ENCODE measurements at places on chromosomes 2 and 18. TPM values are rescaled to one million over a fixed set of nuclear protein-coding genes. Genes with fewer than 3 reads are reported as not detected.

DNA sequence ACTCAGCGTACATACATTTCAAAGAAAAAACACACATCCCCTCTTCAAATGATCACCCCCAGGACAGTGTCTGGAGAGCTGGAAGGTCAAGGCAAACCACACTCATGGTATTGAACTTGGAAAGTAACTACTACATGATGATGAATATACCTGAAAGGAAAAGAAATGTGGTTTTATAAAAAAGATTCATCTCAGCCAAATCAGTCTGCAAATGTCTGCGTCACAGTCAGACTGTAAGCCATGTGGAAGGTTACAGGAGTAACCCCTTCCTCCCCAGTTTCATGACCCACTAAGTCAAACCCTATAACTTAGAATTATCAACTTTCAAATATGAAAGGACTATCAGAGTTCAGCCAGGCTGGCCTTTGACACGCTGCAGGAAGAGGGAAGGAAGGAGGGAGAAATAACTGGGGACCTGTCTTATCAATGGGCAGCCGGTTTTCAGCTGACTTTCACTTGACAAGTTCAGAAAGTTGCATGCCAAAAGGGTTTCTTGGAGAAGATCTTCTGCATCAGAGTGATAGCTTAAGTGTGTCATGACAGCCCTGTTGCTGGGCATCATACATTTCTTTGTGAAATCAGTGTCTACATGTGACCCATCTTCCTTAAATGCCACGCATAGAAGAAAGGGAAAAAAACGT is 7.0 kb upstream of the BMP10 start:
- ATAC-seq: no peak

GRCh38 chr18:34866739-34867138 is 156.6 kb downstream of the DTNA start:
- ATAC-seq: no peak

GRCh38 chr18:25416374-25416773 is 64.4 kb upstream of the ZNF521 start:
- no peak for ATAC-seq

DNA sequence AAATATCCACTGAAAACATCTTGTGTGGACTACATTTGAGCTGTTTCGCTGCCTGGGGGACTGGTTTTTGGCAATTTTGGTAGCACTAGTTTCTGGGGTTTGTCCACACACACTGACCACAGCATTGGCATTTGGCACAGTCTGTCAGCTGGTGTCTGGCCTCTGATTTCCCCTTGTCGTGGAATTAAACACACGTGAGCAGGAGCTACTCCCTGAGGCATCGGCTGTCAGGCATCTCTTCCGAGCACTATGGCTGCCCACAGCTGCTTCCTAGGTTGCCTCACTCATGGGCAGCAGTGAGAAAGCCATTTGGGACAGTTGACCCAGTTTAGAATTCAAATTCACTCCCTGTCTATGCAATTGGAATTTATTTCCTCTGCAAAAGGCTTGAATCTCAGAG is 46.8 kb upstream of the FZD5 start:
- ATAC-seq: no peak

GRCh38 chr18:74286106-74286855 is 5.5 kb downstream of the CYB5A start:
- no peak for ATAC-seq

DNA sequence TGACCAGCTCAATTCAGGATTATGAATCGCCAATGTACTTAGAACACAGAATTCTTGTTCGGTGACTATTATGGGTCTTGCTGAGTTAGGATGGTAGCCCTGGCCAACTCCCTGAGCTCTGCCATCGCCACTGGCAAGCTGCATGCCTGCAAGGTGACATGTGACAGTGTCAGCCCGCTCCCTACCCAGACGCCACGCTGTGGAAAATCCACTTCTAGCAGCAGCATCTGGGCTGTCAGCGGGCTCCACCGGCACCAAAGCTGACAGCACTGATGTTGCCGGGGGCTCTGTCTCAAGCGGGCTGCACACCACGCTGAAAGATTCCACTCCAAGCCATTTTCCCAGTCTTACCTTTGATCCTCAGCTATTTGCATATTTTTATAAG is 100.7 kb downstream of the MYT1L start:
- no peak for ATAC-seq

GRCh38 chr18:3782901-3783300 is 332.9 kb downstream of the TGIF1 start:
- ATAC-seq: no peak

DNA sequence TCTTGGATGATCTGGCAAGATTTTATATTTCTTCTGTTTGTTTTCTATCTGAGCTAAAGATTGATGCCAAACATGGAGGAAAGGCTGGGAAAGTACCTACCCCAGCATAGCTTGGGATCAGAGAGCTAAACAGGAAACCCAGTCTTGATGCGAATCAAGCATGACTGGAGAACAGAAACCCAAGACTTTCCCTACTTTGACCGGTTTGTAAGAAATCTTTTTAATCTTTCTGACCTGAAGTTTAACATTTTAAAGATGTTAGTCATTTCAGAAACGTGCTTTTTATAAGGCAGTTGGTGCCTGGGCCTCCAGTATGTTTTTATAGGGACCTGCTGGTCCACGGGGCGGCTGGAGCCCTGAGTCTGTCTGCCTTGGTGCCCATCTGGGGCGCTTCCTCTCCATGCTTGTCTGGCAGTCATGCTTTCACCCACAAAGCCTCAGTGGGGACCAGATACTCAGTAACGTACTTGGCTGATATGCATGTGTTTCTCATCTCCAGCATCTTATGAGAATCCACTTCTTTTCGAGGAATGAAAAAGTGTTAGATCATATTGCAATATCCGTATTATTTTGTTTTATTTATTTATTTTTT is 266.5 kb downstream of the PTGR3 start:
- peak; percentile 93 for ATAC-seq

DNA sequence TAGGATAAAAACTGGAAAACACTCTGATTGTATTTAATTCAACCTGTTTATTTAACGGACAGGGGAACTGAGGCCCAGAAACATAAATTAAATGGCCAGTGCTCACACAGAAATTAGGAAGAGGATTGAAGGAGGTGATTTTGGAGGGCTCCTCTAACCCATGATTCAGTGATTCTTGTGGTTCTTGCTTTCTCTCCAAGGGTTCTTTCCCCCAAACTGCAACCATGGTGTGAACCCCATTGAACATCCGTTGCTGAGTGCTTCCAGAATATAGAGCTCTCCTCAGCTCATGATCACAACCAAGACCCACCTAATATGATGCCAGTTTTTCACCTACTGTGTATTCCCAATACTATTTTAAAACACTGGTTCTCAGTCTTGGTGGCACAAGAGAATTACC is 41.4 kb downstream of the BMP10 start:
- ATAC-seq: peak; percentile 10

- no peak for ATAC-seq
Measured at GRCh38 chr2:75432761-75433361, 127.9 kb downstream of the EVA1A start.

- no peak for ATAC-seq
Measured at GRCh38 chr2:107589079-107589491, 237.6 kb upstream of the RGPD4 start.

GRCh38 chr2:137252934-137253333 is 487.6 kb downstream of the THSD7B start:
- no peak for ATAC-seq

- ATAC-seq: peak; percentile 13
Measured at GRCh38 chr2:215749092-215749957, 264.0 kb downstream of the MREG start.

DNA sequence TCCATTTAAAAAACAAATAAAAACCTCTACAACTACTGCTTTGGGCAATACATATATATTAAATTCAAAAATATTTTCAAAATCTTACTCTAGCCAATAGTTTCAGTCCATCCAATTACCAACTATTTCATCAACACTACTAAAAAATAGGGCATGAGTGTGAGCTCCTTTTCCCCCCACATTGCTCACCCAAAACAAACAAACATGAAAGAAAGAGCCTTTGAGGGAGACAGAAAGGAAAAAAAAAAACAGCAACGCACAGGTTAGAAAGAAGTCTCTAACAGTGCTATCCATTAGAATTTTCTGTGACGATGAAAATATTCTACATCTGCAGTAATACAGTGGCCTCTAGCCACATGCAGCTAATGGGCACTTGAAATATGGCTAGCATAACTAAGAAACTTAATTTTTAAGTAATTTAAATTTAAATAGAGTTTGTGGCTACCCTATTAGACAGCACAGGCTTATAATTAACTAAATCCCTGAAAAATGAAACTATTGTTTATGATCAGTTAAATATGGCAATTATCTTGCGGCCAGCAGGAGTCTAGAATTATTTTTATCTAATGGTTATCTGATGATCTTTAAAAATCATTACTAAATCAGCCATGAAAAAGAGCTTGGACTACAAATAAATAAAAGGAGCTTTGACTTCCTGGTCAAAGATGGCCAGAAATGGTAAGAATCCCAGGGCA is 59.2 kb downstream of the RBMS1 start:
- no peak for ATAC-seq

- no peak for ATAC-seq
Measured at GRCh38 chr2:3483227-3483985, 35.9 kb downstream of the ADI1 start.

GRCh38 chr18:8283891-8284585 is 325.2 kb upstream of the RAB12 start:
- ATAC-seq: no peak

DNA sequence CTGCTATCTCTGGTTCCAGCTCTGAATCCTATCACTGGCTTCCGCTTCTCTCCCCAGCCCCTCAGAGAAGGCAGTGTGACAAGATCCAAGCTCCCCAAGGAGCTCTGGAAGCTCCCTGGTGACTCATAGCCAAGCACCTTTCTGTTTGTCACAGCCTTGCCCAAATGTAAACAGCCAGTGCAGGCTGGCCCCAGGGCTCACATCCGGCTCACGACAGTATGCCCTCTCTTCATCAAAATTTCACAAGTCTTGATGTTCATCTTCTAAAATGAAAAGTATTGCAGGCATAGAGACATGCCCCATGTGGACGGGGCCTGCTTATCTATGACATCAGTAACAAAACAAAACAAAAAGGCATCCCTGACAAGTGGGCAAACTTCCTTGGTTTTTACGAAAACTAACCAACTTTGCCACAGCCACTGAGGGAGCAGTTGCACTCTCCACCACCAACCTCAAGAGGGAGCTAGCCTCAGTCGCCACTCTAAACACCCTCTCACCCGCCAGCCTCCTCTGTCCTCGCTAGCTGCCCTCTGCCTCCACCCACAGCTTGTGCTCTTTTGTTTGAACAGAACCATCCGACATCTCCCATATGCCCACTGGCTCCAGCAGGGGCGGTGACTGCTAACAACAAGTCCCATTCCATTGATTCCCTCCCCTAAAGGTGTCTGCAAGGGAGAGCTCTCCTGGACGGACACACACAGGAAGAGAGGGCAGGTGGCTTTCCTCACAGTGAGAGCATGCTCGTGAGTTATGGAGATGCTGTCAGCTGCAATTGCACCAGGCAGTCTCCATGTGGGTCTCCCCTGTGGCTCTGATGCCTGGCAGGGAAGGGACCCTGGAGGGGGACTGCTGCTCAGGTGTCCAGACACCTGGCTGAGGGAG is 71.0 kb upstream of the DAPL1 start:
- ATAC-seq: no peak

GRCh38 chr2:72127401-72128058 is 20.1 kb downstream of the CYP26B1 start:
- no peak for ATAC-seq

- no peak for ATAC-seq
Measured at GRCh38 chr2:11914455-11914854, 168.0 kb downstream of the LPIN1 start.

DNA sequence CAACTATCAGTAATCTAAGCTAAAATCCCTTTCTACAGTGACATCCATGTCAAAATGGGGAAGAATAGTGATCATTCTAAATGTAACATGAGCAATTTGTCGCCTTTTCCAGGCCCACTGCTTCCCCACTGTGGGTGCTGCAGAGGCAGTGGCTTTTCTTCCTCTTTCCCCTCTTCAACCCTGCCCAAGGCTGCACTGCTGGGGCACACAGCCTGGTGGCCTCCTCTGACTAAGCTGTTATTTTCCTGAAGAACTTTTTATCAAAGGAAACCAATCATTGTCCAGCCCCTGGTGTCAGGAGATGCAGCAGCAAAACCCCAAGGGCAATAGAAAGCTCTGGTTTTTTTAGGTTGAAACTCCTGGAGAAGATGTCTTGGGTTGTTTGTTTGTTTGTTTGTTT is 117.6 kb upstream of the KLF7 start:
- ATAC-seq: peak; percentile 15

GRCh38 chr18:67788310-67789164 is 272.0 kb upstream of the DSEL start:
- ATAC-seq: no peak

DNA sequence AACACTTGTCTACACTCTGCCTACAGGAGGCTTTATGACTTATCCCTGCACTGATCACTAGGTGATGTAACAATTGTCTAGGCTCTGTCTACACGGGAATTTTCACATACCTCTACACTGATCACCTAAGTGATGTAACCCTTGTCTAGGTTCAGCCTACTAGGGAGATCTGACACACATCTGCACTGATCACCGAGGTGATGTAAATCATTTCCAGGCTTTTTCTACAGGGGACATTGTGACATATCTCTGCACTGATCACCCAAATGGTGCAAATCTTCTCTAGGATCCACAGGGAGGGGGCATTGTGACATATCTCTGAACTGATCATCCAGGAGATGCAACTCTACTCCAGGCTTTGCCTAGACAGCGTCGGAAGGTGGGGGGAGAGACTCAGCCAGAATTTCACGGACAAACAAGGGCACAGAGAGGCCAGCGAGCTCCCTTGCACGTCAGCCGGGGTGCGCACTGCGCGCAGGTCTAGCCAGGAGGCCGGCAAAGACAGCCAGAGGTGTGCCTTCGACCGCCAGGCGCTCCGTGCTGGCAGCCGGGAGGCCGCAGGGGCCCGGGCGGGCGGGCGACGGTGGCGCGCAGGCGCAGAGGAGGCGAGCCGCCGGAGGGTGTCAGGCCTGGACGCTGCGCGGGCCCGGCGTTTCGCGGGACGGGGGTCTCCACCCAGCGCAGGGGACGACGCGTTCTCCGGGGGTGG is 46.9 kb upstream of the USP14 start:
- ATAC-seq: peak; percentile 27

- no peak for ATAC-seq
Measured at GRCh38 chr2:169143998-169144397, 74.6 kb downstream of the DHRS9 start.

- ATAC-seq: peak; percentile 49
Measured at GRCh38 chr2:105797298-105797819, 52.6 kb downstream of the NCK2 start.

The NYAP2 gene
- not detected for total RNA-seq

The MDH1B gene
- 1.1 TPM for total RNA-seq

The PSMD1 gene
- total RNA-seq: 154 TPM

The XDH gene
- 1.4 TPM for total RNA-seq

The MEMO1 gene
- total RNA-seq: 74.1 TPM

The GPBAR1 gene
- total RNA-seq: 1.4 TPM

The AP1S3 gene
- total RNA-seq: 6.3 TPM

The PLCD4 gene
- 0.37 TPM for total RNA-seq

The CHRNG gene
- not detected for total RNA-seq

The ALPP gene
- total RNA-seq: not detected

The RAMP1 gene
- total RNA-seq: 0.54 TPM

The IL1RL2 gene
- 2.7 TPM for total RNA-seq

The C1QL2 gene
- not detected for total RNA-seq

The TOGARAM2 gene
- 3.0 TPM for total RNA-seq

The ADRA2B gene
- total RNA-seq: 0.09 TPM

The PRKCE gene
- 15.9 TPM for total RNA-seq

The CXCR4 gene
- 330 TPM for total RNA-seq

The BOK gene
- total RNA-seq: not detected

The MARCHF4 gene
- total RNA-seq: not detected
